Activated CD8-positive, alpha-beta memory T cell treated with anti-CD3 and anti-CD28 coated beads for 48 hours (primary cell): ENCODE measurements at places on chromosomes 16 and 17.

DNA sequence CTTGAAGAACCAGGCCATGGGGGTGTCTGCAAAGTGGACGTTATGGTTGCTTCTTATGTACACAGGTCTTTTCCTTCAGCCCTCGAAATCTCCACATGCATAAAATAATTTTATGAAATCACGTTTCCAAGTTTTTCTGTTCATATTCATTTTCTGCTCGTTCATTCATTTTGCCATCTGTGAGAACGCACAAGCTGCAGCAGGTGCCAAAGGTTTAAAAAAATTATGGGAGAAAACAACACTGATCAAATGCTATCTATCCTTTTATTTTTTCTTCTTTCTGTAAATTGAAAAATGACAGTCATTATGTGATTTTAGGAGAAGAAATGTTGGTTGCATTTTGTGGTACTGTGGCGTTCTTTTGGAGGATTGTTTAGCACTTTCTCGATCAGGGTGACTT, 15.5 kb downstream of the SPACA3 start:
- no peak for DNase-seq

- DNase-seq: no peak
Observed at GRCh38 chr17:63222655-63223054, 223.5 kb downstream of the CYB561 start.

DNA sequence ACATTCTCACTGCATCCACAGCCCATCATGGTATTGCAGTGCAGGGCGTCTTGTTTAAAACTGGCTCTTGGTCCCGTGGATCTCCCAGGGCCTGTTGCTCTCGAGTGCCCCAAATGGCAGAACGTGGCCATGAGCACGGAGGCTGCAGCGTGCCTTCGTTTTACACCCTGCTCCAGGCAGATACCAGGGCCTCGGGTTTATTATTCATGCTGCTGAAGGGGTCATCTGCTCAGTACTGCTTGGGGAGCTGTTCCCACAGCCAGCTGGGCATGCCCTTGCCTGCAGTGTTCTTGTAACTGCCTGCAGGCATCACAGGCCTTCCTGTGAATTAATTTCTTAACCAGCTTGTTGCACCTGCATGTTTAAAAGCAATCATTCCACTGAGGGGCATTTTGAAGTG, 129.7 kb upstream of the CHMP6 start:
- DNase-seq: no peak

- DNase-seq: no peak
Observed at GRCh38 chr17:78780335-78780734, 1.7 kb downstream of the CYTH1 start.

DNA sequence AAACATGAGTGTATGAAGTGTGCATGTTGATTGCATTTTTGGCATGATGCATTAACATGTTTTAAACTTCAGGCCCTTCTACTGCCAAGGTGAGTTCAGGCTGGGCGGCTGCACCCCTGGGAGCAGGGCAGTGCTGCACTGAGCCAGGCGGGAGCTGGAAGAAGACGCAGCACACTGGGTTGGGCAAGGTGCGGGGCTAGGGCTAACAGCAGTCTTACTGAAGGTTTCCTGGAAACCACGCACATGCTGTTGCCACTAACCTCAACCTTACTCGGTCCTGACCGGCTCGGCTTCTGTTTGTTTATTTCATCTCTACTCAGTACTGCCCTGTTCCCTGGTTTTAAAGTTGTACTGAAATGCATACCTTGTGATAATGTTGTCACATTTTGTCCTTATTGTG, 61.0 kb downstream of the MAP2K4 start:
- no peak for DNase-seq

DNA sequence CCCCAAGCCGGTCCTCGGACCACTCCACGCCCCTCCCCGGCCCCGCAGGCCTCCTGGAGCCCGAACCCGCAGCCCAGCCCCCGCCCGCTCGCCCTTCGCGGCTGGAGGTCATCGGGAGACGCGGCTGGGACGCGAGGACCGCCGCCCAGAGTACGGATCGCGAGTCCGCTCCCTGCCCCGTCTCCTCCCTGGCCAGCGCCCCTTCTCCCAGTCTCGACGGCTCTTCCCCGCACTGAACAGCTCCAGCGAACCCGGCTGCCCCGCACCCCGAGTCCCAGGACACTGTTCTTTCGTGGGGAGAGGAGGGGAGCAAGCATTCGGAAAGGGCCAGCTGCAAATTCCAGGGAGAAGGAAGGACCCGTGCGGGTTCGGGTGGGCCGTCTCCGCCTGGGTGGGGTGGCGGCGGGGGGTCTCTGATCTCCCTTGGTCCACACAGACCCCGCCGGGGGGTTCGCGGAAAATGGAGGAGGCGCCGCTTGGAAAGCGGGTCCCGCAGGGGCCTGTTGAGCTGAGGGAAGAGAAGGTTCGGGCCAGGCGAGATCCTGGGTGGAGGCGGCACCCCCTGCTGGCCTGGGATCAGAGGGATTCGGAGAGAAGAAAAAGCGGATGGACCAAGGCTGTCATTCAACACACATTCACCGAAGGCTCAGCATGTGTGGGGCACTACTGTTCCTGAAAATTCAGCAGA, 632 bp upstream of the RTN4RL1 start:
- DNase-seq: no peak

GRCh38 chr16:4370151-4370550, 1.5 kb upstream of the VASN start:
- DNase-seq: no peak

GRCh38 chr16:85473909-85474620, 139.1 kb upstream of the GSE1 start:
- DNase-seq: no peak
